ENCODE measurements at places on chromosomes 16 and 17. TPM values are rescaled to one million over a fixed set of nuclear protein-coding genes. Genes with fewer than 3 reads are reported as not detected.

SPATA22 gene
- not detected for polyA plus RNA-seq

CLDN7 gene
- polyA plus RNA-seq: 0.97 TPM

KCNAB3 gene
- 3.2 TPM for polyA plus RNA-seq

TOP2A gene
- polyA plus RNA-seq: 241 TPM

SEZ6L2 gene
- polyA plus RNA-seq: 9.0 TPM

Measured in A549 (cell line).